Stimulated activated CD8-positive, alpha-beta memory T cell treated with anti-CD3 and anti-CD28 coated beads, Interleukin-12 subunit alpha, Interleukin-12 subunit beta, amount 100 ng/mL, for 4 hours (primary cell): ENCODE measurements at places on chromosomes 6 and 20.

DNA sequence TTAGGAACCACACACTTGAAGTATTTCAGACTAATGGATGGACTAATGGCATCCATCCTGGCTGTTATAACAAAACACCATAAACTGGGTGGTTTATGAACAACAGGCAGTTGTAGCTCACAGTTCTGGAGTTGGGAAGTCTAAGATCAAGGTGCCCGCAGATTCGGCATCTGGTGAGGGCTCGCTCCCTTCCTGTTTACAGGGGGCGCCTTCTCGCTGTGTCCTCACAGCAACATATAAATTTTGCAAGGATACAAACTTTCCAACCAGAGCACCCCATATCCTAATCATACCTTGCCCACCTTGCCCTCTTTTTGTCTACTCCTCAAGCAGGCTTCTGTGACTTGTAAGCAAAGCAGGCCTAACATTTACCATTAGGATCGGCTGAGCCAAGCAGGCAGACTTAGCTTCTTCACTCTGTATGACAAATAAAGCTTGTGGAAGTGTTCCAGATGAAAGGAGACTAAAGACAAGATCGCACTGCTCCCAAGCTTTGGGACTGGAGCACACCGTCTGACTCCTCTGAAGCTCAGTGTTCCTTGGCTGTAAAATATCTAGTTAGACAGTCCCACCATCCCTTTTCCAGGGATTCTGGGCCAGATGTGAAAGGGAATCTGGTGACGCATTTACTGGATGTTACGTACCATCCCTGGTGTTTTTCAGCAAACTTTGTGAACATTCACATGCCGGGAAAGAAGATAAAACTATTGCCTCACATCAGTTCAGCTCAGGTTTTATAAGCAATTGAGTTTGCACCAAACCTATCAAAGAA lies 34.9 kb downstream of the GFOD1 start:
- DNase-seq: no peak

GRCh38 chr20:11716945-11717248 lies 200.8 kb upstream of the BTBD3 start:
- DNase-seq: no peak

- DNase-seq: no peak
Observed at GRCh38 chr6:99560668-99561067, 7.8 kb downstream of the CCNC start.

DNA sequence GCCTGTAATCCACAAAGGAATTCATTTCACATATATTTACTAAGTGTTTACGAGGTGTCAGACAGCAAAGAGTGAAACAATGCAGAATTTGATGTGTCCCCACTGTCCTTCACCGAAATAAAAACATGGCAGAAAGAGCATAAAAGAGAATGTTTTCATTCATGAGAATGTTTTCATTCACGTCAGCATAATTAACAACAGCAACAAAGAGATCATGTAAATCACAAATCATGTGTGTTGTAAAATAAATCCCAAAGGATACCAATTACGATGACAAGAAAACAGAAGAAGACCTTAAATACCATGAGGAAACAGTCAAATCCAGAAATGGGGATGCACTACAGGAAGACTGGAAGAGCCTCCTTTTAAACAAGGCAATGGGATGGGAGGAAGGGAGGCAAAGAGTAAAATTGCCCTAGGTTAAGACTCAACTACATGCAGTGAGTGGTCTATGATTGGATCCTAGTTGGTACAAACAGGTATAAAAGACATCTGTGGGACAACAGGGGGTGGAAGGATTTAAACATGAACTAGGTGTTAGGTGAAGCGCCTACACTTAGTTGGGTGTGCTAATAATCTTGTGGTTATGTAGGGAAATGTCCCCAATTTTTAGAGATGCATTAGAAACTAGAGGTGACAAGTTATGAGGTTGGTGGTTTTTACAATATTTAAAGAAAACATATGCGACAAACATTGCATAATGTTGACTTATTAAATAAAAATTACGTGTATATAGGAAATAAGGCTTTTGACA lies 1.5 kb downstream of the ZSCAN31 start:
- no peak for DNase-seq

DNA sequence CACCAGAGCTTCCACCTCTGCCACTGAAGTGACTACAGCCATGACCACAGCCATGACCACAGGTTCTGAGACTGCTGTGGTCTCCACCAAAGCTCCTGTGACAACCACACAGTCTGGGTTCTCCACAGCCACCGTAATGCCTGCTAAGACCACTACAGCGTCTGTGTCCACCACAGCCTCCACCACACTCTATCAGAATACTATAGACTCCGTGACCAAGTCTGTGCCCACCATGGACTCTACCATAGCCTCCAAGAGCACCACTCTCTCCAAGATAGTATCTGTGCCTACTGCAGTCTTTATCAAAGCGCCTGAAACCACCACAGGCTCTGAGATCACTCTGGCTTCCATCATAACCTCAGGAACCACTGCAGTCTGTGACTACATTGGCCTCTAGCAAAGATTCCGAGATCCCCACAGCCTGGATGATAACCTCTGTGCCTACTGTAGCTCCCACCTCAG lies 18.3 kb upstream of the MUC21 start:
- DNase-seq: no peak

- DNase-seq: no peak
Observed at GRCh38 chr6:134272374-134272773, 45.5 kb downstream of the SGK1 start.

GRCh38 chr20:5670036-5670536 lies 80.1 kb upstream of the SHLD1 start:
- no peak for DNase-seq

DNA sequence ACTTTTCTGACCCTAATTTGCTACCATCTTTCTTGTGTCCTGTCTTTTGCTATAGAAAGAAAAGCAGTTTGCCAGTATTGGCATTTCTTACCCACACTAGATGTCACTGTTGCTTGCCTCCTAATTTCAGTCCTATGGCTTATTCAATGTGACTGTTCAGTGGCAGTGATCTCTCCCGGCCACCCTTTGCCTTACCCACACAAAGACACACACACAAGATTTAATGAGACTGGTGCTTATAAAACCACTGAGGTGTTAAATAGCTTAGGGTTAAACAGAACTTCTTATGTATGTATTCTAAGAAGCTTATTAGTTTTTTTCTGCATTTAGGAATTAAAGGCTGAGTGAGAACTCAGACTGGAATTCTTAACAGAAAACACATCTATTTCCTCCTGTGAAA lies 233.6 kb upstream of the ASCC3 start:
- DNase-seq: no peak

DNA sequence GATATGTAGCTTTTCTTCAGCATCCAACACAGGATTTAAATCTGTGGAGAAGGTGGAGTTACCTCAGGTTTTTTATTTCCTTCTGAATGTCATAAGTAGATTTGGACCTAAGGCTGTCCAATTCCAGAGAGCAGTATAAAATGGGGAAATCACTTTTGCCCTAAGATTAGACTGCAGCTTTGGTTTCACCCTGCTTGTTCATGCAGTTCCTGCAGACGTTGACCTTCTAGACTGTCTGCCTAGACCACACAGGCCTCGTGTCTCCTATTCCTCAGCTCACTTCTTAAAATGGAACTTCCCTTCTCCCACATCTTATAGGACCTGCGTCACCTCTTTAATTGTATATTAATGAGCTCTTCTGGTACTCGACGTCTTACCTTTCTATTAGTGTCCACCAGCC lies 26.0 kb upstream of the C6orf62 start:
- DNase-seq: no peak

DNA sequence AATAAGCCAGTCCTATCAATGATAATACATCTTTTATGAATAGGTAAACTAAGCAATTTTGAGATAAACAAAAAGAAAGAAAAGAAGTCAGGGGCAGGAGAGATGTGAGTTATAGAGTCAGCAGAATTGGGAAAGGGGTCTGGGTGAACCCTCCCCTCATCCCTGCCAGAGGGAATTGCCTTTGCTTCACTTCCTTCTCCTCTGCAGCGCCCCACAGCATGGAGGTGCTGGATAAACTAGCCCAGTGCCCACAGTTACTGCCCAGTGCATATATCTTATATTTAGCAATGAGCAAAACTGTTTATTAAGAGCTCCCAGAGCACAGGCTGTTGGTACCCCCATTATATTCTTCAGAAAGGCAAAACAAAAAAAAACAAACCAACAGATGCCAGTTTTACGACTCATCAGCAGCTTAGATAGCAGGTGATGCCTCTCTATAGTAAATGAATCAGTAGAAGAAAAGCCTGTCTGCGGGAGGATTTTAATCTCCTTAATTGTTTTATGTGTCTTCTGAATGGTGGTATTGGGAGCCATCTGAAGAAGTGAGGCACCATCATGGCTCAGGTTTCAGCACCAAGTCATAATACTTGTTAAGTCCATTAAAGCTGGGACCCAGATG lies 419.2 kb downstream of the EPM2A start:
- no peak for DNase-seq

DNA sequence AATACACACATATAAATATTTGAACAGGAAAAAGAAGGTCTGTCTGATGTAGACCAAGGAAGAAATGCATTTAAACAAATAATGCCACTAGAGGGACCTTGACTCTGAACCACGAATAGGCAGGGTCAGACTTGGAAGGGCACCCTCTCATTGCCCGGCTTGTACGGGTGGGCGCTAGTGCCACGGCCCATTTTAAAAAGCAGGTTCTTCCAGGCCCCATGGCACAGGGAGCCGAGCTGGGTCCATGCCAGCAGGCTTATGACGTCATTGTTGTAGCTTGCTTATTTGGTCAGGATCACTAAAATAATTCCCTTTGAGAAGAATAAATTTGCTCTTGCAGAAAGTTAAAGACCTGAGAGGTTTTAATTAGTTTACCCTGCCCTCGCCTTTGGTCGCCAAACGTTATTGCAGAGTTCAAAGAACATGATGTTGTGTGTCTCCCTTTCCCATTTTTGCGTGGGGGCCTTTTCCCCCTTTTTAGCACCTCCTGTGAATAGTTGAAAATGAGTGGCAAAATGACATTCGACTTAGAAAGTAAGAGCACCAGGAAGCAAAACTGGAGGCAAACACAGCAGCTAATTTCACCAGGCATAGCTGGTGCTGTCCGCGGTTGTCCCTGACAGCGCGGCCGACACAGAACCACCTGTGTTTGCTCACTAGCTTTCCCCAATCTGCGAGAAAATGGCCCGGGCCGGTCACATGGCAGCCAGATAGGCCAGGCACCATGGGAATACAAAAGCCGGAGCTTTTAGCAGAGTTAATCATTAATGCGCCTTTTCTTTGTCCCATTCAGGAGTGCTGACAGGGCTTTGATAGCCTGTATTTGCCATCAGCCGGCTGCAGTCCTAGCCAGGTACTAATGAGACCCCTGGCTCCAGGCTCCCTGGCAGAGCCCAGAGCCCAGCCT lies 93.8 kb downstream of the FOXA2 start:
- no peak for DNase-seq

GRCh38 chr6:140107216-140107615 lies 732.8 kb upstream of the CITED2 start:
- DNase-seq: no peak

GRCh38 chr6:166419717-166420116 lies 37.0 kb upstream of the MPC1 start:
- no peak for DNase-seq

DNA sequence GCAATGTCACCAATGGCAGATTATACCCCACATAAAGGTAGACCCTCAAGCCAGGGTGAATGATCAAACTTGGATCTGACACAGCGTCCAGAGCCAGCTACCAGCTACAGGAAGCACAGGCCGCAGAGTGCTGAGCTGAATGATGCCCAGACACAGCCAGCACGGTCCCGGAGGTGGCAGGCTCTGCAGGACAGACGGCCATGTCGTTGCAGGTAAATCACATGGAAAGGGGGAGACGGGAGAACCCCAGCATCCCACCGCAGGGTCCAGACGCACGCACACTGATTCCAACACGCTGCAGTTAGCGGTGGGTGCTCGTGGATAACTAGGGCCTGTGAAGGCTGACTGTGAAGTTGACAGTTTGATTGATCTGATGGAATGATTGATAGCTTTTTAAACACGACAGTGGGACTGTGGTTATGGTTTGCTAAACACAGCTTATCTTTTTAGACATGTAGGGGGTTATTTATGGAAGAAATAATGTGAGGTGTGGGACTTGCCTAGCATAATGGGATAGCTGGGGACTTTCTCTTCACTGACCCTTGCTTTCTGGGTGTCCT lies 228.5 kb downstream of the ERMARD start:
- no peak for DNase-seq

- DNase-seq: no peak
Observed at GRCh38 chr20:20466341-20466879, 98.5 kb downstream of the INSM1 start.

- DNase-seq: no peak
Observed at GRCh38 chr6:55212156-55212555, 37.8 kb downstream of the HCRTR2 start.

GRCh38 chr6:110528101-110528929 lies 51.9 kb upstream of the SLC22A16 start:
- no peak for DNase-seq

DNA sequence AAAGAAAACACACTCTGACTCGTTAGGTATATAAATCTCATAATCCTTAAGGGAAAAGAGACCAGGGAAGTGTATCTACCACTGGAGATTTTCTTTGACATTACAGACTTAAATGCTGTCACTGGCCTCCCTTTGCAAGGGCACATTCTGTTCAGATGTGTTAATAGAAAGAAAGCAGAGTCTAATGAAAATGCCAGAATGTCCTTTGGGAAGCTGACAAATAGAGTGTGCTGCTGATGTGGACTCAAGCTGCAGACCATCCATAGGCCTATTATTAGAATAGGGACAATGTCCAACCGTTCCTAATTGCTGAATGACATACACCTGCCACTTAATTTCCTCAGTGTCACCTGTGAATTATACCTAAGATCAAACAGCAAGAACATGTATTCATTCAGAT lies 41.2 kb downstream of the SLC35D3 start:
- no peak for DNase-seq

- DNase-seq: no peak
Observed at GRCh38 chr20:32523613-32524213, 61.4 kb downstream of the NOL4L start.

DNA sequence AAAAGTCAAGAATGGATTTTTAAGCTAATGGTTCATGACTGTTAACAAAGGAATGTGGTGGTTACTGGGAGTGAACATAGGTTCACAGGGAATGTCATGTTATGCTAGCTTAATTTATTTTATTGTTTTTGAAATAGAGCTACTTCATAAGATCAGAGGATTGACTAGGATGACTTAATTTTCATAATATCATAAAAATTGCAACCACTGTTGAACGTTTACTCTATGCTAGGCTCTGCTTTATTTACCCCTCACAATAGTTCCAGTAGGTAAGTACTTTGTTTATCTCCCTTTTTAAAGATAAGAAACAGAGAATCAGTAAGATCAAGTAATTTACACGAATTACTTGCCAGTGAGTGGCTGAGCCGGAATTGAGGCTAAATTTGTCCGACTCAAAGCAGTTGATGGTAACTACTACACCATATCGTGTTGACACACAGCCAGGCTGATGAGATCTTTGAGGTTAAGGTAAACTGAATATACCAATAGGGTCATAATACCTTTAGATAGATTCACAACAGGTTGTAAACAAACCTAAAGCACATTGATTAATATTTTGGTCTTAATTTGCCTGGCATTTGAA lies 194.6 kb upstream of the CITED2 start:
- no peak for DNase-seq

DNA sequence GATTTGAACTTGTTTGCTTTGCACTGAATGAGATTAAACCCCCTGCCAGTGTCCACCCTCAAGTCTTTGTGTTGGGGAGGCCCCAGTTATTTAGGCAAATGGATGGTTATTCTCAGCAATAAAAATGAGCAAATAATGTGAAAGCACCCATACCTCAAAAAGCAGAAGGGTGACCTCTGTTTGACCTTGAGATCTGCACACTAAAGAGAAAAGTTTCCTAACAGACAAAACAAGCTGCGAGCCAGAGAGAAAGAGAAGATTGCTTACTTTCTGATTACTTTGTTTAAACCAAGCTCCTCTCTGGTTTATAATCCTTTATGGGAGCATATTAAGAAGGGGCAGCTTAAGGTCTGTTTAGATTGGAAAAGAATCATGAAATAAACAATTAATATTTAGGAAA lies 30.4 kb upstream of the TRERF1 start:
- no peak for DNase-seq
